EL (cell line): ENCODE measurements at places on chromosomes 1 and 21.

DNA sequence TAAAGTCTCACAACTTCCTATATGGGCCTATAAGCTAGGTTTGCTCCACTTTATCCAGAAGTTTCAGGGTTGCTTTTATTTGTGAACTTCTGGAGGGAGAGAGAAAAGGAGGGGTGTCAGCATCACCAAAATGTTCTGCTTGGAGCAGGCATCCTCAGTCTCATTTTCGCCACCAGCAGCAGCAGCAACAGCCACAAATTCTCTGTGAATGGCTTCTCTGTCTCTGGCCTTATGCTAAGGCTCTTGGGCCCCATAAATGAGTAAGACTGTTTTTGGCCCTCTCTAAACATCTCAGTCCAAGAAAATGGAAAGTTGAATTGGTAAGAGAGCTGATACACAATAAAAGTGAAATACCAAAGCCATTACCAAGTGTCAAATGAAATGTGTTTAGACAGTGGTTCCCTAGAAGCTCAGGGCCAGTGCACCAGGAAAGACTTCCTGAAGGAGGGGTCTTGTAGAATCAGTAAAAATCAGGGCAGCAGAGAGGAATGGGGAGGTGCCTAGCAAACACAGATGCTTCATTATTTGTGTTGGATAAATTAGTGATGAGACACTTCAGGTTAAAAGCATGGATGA, 53.0 kb upstream of the SPATA6 start:
- DNase-seq = no peak

GRCh38 chr21:41121785-41122415, 46.1 kb upstream of the BACE2 start:
- DNase-seq = peak; percentile 76

- no peak for DNase-seq
Observed at GRCh38 chr1:219339466-219339865, 165.8 kb downstream of the LYPLAL1 start.

DNA sequence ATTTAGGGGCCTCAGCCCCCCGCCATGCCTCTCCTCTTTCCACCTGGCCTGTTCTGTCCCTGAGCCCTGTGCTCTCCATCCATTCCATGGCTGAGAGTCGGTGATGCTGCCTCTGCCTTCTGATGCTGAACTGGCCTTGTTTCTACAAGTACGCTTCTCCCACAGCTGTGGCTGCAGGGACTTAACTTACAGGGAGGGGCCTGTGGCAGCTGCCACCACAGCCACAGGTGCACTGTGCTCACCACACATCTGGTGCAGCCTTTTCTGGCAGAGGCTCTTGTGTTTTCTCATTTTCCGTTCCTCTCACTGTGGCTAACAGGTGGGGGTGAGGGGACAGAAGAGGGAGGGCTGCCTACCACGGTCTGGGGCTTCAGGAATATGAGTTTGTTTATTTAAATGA, 4.2 kb downstream of the FMO1 start:
- no peak for DNase-seq

GRCh38 chr21:45886610-45887026, 95.0 kb upstream of the COL6A1 start:
- DNase-seq = no peak

GRCh38 chr21:46264046-46264689, 21.2 kb downstream of the MCM3AP start:
- DNase-seq = no peak

DNA sequence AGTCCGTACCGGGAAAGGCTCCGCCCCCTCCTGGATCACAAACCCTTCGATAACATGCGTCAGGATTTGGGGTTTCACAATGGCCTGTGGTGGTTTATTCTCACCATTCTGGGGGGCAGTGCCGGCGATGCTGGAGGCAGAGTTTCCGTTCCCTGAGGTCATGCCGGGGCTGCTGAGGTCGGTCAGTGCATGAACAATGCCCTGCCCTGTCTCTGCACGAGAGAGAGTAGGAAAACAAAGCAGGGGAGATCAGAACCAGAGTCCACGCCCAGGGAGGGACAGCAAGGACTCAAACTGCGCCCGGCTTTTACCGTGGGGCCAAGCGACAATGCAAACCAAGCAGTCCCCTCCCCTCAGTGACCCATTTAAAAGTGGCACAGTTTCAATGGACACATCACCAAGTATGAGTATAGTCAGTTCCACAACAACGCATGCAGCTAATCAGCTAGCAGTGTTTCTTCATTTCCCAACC, 13.2 kb upstream of the A3GALT2 start:
- DNase-seq = no peak

DNA sequence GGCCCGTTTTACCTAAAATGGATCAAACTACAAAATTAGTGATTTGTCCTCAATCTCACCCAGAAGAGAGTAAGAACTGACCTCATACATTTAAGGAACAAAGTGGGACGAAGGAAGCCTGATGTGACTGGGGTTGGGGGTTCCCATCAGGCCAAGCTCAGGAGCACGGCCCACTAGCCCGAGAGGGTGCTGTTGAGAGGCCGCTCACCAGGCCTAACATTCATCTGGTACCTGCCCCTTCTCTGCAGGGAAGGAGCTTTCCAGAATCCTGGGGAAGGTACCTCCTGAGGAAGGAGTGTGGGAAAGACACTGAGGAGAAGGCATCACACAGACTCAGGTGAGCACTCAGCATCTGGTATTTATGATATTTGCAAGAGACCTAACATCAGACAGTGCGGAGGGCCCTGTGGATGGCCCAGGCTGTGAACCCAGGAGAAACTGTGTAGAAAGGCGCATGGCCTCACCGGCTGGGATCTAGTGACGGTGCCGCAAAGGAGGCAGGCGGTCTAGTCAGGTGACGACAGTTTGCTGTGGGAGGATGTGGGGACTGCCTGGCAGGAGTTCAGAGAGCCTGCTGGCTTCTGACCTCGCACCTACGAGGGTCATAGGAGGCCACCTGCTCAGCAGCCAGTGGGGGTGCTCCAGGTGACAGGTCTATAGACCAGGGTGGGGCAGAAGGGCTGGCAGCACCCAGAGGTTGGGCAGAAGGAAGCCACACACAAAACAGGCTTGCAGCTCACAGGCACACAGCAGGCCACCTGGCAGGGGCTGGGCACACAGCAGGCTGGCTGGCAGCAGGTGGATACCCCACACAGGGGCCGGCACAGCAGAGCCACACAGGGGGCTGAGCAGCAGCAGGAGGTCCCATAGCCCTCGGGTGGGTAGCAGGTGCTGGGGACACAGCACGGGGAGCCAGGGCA, 543 bp downstream of the KRTAP12-4 start:
- no peak for DNase-seq

- DNase-seq = no peak
Observed at GRCh38 chr1:109805486-109806165, 41.9 kb upstream of the EPS8L3 start.

DNA sequence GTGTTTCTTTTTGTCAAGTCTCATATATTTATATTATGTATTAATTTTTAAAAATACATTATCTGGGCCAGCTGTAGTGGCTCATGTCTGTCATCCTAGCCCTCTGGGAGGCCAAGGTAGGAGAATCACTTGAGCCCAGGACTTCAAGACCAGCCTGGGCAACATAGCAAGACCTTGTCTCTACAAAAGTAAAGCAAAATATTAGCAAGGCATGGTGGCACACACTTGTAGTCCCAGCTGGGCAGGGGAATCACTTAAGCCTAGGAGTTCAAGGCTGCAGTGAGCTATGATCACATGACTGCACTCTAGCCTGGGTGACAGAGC, 189.1 kb downstream of the SMYD3 start:
- no peak for DNase-seq

DNA sequence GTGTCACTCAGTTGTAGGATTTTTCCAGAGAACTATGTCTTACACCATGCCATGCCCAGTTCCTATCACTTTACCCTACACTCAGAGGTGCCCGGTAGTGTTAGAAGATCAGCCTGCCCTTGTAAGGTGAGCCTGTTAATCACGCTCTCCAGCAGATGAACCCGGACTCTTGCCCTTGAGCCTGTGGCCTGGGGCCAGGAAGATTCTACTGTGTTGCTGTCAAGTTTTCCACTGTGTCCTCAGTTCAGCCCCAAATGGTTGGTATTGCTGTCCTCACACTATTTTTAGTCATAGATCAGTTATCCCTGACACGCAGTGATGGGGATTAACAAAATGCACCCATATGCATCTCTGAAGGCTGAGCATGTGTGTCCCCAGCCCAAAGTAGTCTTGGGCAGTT, 105.0 kb upstream of the SPAG17 start:
- DNase-seq = no peak
